ENCODE measurements at places on chromosomes 11 and 22. TPM values are rescaled to one million over a fixed set of nuclear protein-coding genes. Genes with fewer than 3 reads are reported as not detected.

MISFA gene
- total RNA-seq = not detected

CPT1A gene
- 48.0 TPM for total RNA-seq

MTFP1 gene
- 9.5 TPM for total RNA-seq

IL18 gene
- total RNA-seq = 5.2 TPM

SDHAF2 gene
- total RNA-seq = 32.2 TPM

ACRV1 gene
- total RNA-seq = not detected

GRCh38 chr11:128624269-128625175 is 37.2 kb upstream of the ETS1 start:
- no peak for DNase-seq

GRCh38 chr11:18063125-18063524 is 17.1 kb upstream of the TPH1 start:
- no peak for DNase-seq

- DNase-seq = no peak
These were observed 80.8 kb upstream of the NNMT start for GRCh38 chr11:114215428-114215827.

- DNase-seq = no peak
These were observed 262.3 kb upstream of the MTNR1B start for GRCh38 chr11:92707173-92707619.

DNA sequence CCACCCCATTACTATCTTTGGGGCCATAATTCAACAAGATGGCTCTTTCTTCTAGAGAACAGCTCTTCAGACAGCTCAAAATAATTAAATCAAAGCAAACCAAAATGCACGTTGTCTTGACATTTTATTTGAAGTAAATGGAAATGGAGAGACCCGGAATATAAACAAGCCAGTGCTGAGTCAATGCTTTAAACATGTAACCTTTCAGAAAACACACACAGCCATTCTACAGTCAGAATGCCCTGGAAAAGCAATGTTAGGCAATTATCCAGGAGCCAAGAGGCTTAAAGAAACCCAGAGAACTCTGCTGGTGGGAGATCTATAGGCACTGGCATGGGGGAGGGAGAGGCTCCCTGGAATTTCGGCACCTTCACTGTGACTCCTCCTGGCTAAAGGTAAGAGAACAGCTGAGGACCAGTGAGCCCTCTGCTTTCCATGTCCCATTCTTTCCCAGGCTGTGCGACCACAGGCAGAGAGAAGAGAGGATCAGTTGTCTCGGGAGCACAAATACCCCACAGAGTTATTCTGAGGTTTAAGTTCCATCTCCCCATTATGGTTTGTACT is 254.0 kb upstream of the CCDC90B start:
- no peak for DNase-seq

DNA sequence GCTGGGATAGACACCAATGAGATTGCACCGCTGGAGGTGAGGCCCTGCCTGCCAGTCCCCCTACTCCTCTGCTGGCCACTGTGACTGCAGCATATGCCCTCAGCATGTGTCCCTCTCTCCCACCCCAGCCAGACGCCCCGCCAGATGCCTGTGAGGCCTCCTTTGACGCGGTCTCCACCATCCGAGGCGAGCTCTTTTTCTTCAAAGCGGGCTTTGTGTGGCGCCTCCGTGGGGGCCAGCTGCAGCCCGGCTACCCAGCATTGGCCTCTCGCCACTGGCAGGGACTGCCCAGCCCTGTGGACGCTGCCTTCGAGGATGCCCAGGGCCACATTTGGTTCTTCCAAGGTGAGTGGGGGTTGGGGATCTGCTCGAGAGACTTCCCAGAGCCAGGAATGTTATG is 5.7 kb upstream of the SMARCB1 start:
- DNase-seq = no peak

DNA sequence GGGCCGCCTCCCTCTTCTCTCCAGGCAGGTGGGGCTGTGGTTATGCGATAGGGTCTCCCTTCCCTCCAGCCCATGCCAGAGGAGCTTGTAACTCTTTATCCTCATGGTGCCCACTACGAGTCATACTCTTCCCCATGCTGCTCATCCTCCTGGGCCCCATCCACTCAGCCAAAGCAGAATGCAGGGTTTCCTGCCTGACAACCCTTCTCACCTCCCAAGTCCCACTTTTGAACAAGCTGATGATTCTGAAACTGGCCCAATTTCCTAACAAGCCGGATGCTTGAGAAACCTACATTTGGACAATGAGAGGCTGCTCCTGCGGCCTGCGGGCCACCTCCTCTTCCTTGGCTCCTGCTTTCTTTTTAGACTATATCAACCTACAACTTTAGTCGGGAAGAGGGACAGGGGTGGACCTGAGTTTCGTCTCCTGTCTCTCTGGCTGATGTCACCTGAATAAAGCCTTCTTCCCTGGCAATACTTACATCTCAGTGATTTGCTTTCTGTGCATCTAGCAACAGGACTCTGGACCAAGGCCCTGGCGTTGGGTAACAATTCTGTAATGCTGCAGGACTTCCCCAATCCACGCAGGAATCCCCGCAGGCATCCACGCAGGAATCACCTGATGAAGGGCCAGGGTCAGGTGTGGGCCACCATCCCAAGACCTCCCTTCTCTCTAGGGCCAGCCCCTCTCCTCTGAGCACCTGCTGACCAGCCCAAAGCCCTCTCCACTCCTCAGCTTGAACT is 1.5 kb upstream of the NDUFS8 start:
- DNase-seq = no peak

- DNase-seq = no peak
These were observed 245.0 kb downstream of the CSNK2A3 start for GRCh38 chr11:11108026-11108425.

DNA sequence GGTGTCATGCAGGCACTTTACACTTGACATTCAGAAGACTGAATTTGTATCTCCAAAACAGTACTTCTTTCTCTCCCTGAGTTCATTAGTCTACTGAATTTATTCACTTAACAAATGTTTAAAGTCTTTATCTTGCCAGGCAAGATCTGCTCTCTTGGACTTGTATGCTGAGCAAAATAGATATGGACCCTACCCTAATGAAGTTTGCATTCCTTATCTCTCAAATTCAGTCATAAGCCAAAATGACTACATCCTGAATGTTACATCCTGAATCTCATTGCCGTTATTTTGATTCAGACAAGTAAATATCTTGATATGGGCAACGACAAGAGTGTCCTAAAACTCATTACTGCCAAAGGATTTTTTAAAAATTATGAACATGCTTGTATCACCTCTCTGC is 29.7 kb downstream of the FAR1 start:
- no peak for DNase-seq

Measured in liver (tissue), 10 donors.